Thymus (tissue), 14 donors: ENCODE measurements at places on chromosomes 6 and 20. TPM values are rescaled to one million over a fixed set of nuclear protein-coding genes. Genes with fewer than 3 reads are reported as not detected.

Gene VIP
- 0.14 TPM for total RNA-seq

Gene CASS4
- total RNA-seq: 2.8 TPM

DNA sequence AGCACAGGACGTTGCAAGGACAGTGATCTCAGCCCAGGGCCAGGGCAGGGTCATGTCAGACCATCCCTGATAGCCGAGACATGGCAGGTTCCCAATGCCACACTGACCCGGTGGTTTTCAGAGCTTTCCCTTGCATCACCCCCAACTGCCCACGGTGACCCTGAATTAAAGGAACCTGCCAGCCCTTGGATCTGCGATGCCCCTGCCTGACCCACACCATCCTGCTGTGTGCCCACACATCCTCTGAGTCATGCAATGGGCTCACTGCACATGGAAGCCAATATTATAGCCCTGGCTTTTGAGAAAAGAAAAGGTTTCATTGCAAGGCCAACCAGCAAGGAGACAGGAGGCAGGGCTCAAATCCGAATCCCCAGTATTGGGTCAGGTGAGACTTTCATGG, 132.6 kb upstream of the CST7 start:
- DNase-seq: no peak
- no peaks in the 10 kb centered on the region for H3K36me3 ChIP-seq
- H3K27ac ChIP-seq: no peak overlapping the region
- no peaks in the 10 kb centered on the region for H3K27me3 ChIP-seq
- H3K4me1 ChIP-seq: no peaks in the 10 kb centered on the region

DNA sequence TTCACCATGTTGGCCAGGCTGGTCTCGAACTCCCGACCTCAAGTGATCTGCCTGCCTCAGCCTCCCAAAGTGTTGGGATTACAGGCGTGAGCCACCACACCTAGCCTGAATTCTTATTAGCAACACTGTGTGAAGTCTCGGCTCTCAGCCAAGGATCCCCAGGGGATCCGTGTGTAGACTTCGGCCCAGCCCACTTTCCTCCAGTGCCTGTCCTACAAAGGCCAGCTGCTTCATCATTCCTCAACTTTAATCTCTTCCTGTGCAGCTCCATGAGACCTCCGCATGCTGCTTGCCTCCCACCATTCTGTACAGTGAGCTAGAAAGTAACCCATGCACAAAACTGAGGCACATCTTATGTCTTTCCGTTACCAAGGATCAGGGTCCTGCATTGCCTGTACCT, 71.8 kb downstream of the SAMD3 start:
- no peak overlapping the region for H3K4me3 ChIP-seq
- H3K36me3 ChIP-seq: peaks cover 2% of the 10 kb centered on the region
- H3K27me3 ChIP-seq: no peaks in the 10 kb centered on the region
- no peak overlapping the region for H3K27ac ChIP-seq
- DNase-seq: no peak

Gene DLK2
- 1.5 TPM for total RNA-seq

GRCh38 chr6:3571250-3571681, 114.4 kb upstream of the SLC22A23 start:
- no peak overlapping the region for H3K4me3 ChIP-seq
- H3K4me1 ChIP-seq: no peaks in the 10 kb centered on the region
- no peak for DNase-seq
- H3K27ac ChIP-seq: no peak overlapping the region
- H3K36me3 ChIP-seq: no peaks in the 10 kb centered on the region

- no peak overlapping the region for H3K27ac ChIP-seq
- H3K36me3 ChIP-seq: no peaks in the 10 kb centered on the region
- no peak overlapping the region for H3K4me3 ChIP-seq
- no peak for DNase-seq
- peaks cover 5% of the 10 kb centered on the region for H3K4me1 ChIP-seq
Observed at GRCh38 chr6:16522937-16523336, 238.3 kb downstream of the ATXN1 start.

- H3K27ac ChIP-seq: no peak overlapping the region
- no peaks in the 10 kb centered on the region for H3K27me3 ChIP-seq
- H3K4me3 ChIP-seq: no peak overlapping the region
- H3K36me3 ChIP-seq: peaks cover 3% of the 10 kb centered on the region
- no peak for DNase-seq
- no peaks in the 10 kb centered on the region for H3K4me1 ChIP-seq
Observed at GRCh38 chr20:36917943-36918342, 33.6 kb downstream of the SAMHD1 start.
